ENCODE measurements at places on chromosomes 13 and 19.

GRCh38 chr13:75326173-75327134 is 155.5 kb downstream of the TBC1D4 start:
- peak; percentile 19 for DNase-seq

- no peak for DNase-seq
These were observed 44.9 kb upstream of the STARD13 start for GRCh38 chr13:33330483-33330882.

- DNase-seq, result no peak
These were observed 1340.8 kb downstream of the PCDH9 start for GRCh38 chr13:65889368-65889767.

- no peak for DNase-seq
These were observed 132.5 kb upstream of the ZNF91 start for GRCh38 chr19:23527797-23528196.

- no peak for DNase-seq
These were observed 231.5 kb upstream of the KLHL1 start for GRCh38 chr13:70339738-70340137.

- no peak for DNase-seq
These were observed 22.8 kb upstream of the STK24 start for GRCh38 chr13:98599502-98600328.

GRCh38 chr19:18203408-18203862 is 407 bp downstream of the RAB3A start:
- DNase-seq, result no peak

GRCh38 chr13:112959206-112959605 is 9.8 kb upstream of the MCF2L start:
- no peak for DNase-seq

DNA sequence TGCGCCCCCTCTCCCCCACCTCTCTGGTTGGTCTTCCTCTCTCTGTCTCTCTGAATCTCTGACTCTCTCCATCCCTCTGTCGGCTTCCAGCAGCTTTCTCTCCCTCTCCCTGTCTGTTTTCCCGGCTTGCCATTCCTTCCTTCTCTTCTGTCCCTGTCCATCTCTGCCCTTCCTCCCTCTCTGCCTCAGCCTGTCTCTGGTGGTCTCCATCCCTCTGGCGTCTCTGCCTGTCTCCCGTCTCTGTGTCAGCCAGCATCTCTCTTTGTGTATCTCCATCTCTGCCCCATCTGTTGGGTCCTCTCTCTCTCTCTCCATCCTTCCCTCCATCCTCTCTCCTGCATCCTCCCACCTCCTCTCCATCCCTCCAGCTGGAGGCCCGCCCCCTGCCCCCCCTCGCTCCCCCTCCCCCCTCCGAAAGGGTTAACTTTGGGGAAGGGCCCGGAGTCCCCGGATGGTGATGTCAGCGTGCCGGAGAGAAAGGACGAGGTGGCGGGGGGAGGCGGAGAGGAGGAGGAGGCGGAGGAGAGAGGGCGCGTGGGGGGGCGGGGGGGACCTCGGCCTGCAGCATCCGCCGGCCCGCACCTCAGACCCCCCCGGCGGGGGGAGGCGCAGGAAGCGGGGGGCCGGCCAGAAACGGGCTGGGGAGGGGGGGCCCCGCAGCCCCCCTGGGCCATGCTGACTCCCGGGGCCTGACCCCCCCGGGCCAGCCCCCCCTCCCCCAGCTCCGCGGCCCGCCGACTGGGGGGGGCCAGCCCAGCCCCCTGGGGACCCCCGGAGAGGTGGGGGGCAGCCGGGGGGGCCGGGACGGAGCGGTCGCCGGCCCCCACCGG is at the start of gene BRSK1:
Gene BRSK1, plus strand, starts transcription at position 450 of the 830 bp plus-strand sequence. CDS start 446 bp downstream, outside the sequence.
- DNase-seq, result peak; percentile 38

DNA sequence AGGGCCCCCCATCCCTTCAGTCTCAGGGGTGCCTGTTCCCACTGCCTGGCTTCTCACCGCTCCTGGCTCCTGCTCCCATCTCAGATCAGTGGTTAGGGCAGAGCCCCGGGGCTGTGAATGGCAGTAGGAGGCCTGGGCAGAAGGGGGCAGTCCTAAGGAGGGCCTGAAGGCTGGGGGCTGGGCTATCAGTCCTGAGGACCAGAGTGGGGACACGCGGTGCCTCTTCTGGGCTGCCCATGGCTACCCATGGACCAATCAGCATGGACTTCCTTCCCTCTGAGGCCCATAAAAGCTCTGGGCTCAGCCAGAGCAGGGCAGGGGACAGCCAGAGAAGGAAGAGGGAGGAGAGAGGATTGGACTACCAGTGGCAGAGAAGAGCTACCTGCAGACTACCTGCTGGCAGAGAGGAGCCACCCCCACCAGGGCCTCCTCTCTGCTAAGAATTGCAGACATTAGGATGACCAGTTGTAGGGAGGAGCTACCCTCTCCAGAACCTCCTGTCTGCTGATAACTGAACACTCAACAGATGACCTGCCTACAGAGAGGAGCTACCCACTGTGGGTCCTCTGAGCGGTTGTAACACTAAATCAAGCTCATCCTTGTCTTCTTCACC is 12.1 kb upstream of the UBE2S start:
- no peak for DNase-seq

DNA sequence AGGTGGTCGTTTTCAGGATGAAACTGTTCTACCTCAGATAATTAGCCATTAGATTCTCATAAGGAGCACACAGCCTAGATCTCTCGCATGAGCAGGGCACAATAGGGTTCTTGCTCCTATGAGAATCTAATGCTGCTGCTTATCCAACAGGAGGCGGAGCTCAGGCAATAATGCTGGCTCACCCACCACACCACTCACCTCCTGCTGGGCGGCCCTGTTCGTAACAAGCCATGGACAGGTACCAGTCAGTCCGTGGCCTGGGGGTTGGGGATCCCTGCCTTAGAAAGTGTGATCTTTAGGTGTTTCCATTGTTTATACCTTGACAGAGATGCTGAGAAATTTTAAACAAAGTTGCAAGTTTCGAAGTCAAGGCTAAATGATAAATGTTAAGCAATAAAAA is 344.6 kb upstream of the HTR2A start:
- no peak for DNase-seq

DNA sequence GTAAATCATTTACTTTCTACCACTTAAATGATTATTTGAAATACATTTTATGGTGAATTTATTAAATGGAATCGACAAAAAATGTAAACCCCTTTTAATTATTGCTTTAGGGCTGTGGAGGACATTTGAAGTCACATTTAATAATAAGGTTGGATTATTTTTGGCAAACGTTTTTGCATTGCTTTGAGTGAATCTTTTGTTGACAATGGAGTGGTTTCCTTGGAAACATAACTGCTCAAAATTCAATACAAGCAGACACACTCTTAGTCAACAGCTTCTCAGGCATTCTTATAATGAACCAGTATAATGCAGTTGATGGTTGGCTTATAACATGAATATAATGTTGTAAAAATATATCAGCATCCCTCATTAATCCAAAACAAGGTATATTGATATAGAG is 104.7 kb downstream of the DCLK1 start:
- DNase-seq, result no peak

DNA sequence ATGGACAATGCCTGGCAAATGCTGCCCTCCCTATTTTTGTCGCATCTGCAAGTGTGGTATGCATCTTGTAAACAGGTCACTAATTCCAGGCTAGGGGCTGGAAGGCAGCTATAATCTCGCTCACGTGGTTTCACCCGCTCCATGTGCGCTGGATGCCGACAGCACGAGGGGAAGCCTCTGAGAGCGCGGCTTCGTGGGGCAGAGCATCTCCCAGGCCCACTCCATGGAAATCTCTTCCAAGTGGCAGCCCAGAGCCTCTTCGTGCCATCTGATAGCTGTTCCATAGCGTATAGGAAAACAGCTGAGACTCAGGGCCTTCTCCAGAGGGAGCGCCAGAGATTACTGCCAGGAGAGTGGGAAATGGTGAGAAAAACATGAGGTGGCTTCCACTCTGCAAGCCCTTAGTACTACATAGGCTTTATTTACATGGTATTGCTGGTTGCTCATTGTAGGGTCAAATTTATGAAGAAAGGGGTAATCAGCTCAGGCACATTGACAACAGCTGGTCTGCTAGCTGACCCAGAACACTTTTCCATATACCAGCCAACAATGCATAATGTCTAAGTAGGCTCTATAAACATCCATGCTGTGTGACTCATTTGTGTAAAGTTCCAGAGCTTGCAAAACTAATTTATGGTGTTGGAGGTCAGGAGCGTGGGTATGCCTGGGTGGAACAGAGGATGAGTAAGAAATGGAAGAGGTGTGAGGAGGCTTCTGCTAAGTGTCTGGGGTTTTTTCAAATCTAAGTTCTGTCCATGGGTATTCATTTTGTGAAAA is 165.2 kb downstream of the SHISA2 start:
- no peak for DNase-seq

DNA sequence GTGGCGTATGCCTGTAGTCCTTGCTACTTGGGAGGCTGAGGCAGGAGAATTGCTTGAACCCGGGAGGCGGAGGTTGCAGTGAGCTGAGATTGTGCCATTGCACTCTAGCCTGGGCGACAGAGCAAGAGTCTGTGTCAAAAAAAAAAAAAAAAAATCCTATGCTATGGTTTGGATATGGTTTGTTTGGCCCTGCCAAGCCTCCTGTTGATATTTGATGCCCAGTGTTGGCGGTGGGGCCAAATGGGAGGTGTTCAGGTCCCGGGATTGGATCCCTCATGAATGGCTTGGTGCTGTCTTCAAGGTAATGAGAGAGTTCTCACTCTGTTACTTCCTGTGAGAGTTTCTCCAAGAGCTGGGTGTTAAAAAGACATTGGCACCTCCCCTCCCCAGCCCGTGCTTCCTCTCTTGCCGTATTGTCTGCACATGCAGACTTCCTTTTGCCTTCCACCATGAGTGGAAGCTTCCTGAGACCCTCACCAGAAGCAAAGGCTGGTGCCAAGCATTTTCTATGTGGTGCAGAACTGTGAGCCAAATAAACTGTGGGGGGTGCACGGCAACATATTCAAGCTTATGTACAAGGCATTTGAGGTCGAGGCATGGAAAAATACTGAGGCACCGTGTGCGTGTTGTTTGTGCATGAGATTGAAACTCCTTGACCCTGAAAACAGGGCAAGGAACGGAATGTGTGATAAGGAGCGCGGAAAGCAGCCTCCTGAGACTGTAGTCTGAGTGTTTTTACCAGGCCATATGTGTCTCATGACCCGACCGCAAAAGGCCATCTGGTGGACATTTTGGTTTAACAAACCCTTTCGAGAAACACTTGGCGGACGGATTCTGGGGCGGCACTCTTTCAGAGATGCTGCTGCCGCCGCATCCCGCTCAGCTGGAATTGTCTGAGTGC is 7.3 kb downstream of the SIGLEC9 start:
- DNase-seq, result no peak

- no peak for DNase-seq
These were observed 3.1 kb downstream of the UBA52 start for GRCh38 chr19:18574691-18575291.

GRCh38 chr19:52231154-52231910 is 38.1 kb upstream of the ZNF766 start:
- no peak for DNase-seq

- DNase-seq, result no peak
These were observed 3.1 kb downstream of the SLC25A15 start for GRCh38 chr13:40792284-40793051.

DNA sequence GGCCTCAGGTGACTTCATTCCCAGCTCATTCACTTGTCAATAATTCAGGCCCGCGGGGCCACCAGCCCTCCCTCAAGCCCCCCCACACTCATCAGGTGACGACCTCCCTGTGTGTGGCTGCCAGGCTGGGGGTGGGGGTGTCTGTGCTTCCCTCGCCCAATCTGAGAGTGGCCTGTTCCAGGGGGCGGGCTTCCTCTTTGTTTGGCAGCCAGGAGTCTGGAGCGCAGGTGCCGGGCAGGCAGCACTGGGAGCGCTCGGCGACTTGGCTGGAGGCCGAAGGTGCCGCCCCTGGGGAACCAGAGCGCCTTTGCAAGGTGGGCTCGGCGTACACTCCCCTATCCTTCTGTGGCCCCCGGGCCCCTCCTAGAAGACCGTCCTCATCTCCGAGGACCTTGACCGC is 5.4 kb upstream of the ZNF98 start:
- DNase-seq, result no peak

- no peak for DNase-seq
These were observed 36.0 kb downstream of the MBNL2 start for GRCh38 chr13:97257800-97258799.

- DNase-seq, result no peak
These were observed 137.3 kb upstream of the GPR12 start for GRCh38 chr13:26897706-26898550.

DNA sequence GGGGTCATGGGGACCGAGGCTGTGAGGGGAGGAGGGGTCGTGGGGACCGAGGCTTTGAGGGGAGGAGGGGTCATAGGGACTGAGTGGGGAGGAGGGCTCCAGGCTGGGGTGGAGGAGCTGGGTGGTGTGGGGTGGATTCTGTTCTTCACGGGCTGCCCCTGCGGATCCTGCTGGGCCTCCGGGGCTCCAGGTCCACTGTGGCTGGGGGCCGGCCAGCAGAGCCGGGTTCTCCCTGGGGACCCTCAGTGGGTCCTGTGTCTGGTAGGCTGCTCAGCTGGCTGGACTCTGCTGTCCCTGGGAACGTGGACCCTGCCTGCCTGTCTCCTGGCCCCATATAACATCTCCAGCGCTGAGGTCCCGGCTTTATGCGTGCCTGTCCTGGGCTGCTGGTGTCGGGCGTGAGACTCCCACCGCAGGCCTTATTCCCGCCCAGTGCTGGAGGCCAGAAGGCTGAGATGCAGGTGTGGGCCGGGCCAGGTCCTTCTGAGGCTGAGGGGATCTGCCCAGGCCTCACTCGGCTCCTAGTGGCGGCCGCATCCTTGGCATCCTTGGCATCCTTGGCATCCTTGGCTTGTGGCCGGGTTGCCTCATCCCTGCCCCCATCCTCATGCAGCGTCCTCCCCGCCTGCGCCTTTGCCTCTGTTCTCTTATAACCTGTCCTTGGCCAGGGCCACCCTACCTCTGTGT is 19.8 kb upstream of the GNA15 start:
- DNase-seq, result no peak

DNA sequence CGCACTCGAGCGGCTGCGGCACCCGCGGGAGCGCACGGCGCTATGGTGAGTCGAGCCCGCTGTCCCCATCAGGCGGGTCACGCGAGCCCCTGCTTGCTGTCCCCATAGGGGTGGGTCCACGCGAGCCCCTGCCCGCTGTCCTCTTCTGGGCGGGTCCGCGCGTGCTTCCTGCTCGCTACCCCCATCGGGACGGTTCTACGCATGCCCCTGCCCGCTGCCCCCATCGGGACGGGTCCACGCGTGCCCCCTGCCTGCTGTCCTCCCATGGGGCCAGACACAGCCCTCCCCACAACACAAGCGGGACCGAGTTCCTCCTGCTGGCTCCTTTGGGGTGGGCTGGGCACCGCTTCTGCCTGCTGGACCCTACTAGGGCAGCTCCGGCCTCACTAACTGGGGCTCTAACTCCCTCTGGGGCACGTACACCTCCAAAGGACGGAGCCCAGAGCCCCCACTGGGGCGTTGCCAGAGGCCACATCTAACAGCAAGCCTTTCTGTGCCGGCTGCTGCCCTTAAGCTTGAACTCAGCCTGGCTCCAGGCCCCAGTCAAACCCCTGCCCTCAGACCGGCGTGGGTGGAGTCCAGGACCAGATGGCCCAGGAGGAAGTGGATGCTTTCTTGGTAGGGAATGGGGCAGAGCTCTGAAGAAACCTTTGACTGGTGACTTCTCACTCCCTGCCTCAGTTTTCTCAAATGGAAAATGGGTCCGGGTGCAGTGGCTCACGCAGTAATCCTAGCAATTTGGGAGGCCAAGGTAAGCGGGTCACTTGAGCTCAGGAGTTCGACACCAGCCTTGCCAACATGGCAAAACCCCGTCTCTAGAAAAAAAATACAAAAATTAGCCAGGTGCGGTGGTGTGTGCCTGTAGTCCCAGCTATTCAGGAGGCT is 722 bp downstream of the COLGALT1 start:
- DNase-seq, result peak; percentile 34
